A549 (cell line): ENCODE measurements at places on chromosomes 7 and 10.
A peak's percentile ranks its signal among the peaks of the same experiment; 100 is the strongest.

DNA sequence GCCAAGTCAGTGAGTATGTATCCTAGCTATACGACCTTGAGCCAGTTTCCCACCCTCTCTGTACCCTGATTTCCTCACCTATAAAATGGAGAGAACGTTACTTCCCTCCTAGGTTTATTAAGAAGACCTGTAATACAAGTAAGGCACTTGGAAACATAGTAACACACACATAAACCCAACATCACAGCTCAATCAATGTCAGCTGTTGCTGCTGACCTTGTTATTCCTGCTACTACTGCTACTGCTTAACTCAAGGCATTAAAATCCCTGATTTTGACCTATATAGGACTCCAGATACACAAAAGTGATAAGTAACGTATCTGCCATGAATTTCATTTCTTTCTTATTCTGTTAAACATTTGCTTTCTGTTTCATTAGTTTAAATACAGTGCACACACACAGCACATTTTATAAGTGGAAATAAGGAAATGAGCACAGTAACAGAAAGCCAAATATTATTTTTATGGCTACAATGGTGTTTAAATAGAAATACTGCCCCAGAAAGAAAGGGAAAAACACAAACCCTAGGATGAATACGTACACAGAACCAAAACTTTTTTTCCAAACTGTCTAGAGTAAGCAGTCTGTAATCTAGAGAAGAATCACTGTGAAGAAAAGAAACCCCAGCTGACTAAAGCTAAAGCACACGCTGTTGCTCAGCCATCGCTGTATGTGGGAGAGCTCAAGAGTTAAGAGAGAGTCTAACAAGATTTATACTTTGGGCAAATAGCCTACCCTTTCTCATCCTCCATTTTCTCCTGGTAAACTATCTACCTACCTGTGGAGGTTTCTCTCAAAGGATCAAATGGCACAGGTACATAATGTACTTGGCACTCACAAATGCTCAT is 19.0 kb downstream of the NAPEPLD start:
- no peak for DNase-seq

DNA sequence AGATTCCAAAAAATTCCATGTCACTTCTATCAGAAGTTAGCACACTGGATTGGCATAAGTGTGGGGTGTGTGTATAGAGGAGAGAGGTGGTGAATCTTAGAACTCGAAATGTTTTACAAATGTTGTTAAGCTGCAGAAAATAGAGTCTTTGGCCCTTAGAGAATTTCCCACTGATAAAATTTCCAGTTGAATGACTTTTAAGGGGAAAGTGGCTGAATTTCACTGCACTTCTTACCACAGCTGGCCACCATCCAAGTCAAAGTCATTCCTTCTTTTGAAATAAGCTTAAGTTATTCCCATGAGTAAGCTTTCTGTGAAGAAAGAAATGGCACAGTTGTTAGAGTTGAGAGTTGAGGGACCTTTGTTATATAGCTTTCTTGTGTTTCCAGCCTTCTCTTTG is 13.9 kb downstream of the VCL start:
- DNase-seq = peak; percentile 46

- peak; percentile 22 for DNase-seq
Observed at GRCh38 chr10:67666416-67667034, 29.5 kb downstream of the CTNNA3 start.

DNA sequence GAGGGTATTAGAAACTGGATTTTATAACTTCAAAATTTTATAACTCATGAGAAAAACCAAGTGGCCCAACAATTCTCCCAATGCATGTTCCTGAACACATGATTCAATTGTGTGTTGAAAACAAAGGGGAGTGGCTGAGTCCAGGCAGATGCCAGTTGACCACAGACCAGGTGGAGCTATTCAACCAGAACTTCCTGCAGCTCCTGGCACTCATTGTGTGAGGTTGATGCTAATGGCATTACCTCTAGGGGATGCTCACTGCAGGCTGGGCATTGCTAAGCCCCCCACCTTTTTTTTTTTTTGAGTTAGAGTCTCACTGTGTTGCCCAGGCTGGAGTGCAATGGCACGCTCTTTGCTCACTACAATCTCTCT is 20.3 kb downstream of the MYOF start:
- DNase-seq = peak; percentile 68

- no peak for DNase-seq
Observed at GRCh38 chr10:124062390-124062789, 31.0 kb downstream of the CHST15 start.

DNA sequence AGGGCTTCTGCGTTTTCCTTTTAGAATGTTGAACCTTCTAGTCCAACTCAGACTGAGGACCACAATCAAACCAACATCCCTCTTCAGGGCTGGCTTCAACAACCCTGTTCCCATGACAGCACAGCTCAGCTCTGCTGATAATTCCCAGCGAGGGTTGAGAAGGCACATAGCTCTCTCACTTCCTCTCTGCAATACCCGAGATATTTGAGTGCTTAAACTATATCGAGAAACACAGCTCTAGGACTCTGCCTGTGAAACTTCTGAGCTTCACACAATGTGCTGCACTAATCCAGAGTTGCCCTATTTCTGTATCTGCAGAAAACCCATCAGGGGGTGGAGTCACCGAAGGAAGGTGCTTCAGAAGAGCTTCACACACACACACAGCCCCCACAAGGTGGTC is 1.6 kb upstream of the ADARB2 start:
- no peak for DNase-seq

DNA sequence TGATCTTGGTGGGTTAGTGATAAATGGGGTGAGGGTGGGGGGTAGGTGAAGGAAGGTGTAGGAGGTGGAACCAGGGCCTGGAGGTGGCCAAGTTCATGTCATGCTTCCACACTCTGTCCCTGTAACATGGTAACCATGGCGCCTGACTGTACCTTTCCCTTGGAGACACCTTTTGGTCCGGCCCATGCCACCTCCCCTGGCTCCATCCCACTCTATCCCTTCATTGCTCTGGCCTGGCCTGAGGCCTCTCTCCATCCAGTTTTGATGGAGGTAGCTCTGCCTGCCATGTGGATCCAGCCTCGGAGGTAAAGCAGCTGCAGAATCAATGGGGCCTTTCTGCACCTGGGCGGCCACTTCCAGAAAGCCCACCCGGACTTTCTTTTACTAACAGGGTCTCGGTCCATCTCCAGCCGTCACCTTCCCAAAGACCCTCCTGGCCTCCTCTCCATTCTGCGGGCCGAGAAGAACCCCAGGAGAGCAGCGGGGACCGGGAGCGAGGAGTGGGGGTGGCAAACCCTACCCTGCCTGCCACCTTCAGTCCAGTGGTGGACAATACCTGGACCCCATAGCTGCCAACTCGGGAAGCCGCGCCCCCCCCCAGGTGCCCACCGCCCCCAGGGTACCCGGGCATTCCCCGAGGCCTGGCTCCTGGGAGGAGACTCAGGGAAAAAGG is 504 bp upstream of the TRRAP start:
- DNase-seq = no peak

DNA sequence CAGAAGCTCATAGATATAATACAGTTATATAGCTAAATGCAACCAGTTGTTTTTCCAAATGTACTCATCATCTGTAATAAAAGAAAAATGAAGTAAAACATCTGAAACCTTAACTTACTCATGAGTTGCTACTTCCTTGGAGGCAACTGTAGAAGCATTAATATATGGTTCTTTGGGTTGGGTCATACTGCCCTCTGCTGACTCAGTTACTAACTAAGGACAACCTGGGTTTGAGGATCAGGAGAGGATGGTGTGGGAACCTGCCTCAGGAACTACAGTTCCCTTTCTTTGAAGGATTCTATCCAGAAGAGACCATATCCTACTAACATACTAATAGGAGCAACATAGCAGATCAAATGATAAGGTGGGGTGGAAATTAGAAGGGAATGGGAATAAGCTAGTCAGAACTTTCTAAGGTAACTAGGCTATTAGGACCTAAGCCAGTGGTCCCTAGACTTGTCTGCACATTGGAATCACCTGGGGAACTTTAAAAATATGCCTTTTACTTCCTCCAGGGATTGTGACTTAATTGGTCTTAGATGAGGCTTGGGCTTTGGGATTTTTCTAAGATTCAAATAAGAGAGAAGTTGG is 20.7 kb downstream of the COX15 start:
- DNase-seq = peak; percentile 57

DNA sequence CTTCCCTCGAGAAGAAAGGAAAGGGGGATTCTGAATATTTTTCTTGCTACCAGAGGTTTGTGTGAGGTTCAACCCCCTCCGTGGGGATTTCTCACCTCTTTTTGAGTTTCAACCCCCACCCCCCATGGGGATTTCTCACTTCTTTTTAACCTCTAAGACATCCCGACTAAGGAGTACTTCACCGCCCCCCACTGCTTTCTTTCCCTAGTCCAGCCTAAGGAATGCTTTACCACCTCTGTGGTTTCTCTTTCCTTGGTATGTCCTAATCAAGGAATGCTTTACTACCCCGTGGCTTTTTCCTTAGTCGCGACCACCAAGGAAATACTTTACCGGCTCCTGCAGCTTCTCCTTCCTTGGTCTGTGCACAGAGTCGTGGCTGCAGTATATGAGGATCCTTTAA is 149.4 kb downstream of the LYZL1 start:
- DNase-seq = no peak

- peak; percentile 62 for DNase-seq
Observed at GRCh38 chr7:33107136-33108066, 1.8 kb downstream of the RP9 start.

GRCh38 chr7:6530626-6531491 is 20.4 kb downstream of the GRID2IP start:
- DNase-seq = no peak

GRCh38 chr10:73218431-73219191 is 28.4 kb downstream of the DNAJC9 start:
- peak; percentile 50 for DNase-seq

- no peak for DNase-seq
Observed at GRCh38 chr7:148545172-148545571, 45.4 kb upstream of the C7orf33 start.

GRCh38 chr7:63092951-63093350 is 905.7 kb upstream of the ZNF722 start:
- DNase-seq = no peak

DNA sequence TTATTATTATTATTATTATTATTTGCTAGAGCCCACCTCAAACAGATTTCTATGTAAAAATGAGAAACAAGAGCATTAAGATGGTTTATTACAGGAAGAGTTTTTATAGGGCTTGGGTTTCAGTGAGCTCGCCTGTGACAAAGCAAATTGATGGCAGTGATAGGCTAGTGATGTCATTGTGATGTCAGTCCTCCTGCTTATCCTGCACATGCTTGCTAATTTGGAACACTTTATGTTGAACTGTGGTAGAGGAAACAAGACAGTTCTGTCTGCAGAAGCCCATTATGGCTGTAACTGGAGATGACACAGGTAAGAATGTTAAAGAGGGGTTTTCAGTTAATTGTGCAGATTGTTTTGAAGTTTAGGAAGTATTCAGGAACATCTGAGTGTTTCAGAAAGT is 68.3 kb downstream of the CREM start:
- DNase-seq = peak; percentile 21

- no peak for DNase-seq
Observed at GRCh38 chr7:95509199-95509598, 23.5 kb downstream of the ASB4 start.

DNA sequence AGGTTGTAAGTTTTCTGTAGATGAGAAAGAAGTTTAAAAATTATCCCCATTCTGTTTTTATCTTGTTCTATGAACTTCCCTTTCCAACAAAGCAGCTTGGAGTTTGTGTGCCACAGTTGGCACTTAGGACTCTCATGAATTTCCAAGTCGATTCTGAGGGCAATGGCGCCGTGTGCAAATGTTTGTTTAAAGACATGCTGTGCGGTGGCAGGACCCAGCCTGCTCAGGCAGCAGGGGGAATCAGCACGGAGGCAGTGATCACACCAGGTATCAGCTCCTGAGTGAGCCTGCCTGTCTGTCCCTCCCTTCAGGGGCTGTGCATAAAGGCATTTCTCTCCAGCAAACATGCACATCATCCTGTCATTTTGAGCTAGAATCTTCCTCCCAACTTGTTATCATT is 109.8 kb upstream of the WDR11 start:
- DNase-seq = no peak

- DNase-seq = no peak
Observed at GRCh38 chr7:113373863-113374262, 255.5 kb upstream of the SMIM30 start.

- DNase-seq = no peak
Observed at GRCh38 chr7:139646566-139646965, 123.1 kb downstream of the CLEC2L start.
